ENCODE measurements at places on chromosomes 1 and 21.

GRCh38 chr1:40038697-40039096 is 1.8 kb upstream of the CAP1 start:
- DNase-seq, result no peak

DNA sequence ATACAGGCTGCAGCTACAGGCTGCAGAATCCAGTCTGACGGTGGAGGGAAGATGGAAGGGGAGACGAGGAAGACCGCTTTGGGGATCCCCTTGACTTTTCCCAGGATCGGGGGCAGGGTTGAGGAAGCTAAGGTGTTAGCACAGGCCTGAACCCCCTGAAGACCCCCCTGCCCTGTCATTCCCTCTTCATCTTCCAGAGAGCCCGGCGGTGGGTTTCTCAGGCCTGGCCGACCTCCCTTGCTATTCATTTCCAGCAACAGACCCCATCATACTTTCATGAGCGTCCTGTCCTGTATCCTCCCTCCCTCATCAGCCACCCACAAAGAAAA is 112.0 kb downstream of the PGBD5 start:
- no peak for DNase-seq

- no peak for DNase-seq
Measured at GRCh38 chr1:207040181-207040533, 7.6 kb upstream of the C1orf116 start.

- no peak for DNase-seq
Measured at GRCh38 chr1:36751525-36751924, 268.8 kb upstream of the CSF3R start.

DNA sequence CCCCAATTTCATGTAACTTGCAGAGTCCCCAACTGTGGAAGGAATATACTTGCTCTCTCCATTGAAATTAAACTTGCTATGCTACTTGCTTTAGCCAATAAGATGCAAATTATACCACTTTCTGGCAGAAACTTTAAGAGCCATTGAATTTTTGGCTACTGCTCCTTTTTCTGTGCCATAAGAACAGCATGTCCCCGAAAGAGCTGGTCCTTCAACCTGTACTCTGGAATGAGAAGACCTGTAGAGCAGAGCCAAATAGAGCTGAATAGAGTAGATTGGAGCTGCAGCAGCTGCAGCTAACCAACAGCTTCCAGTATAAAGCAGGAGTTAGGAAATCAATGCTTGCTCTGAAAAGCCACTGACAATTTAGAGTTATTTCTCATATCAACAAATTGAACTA is 472.3 kb upstream of the B3GALT2 start:
- no peak for DNase-seq

GRCh38 chr1:53860967-53861411 is 22.9 kb upstream of the NDC1 start:
- DNase-seq, result peak; percentile 61

GRCh38 chr1:168671782-168672181 is 57.2 kb downstream of the DPT start:
- DNase-seq, result no peak
